ENCODE measurements at places on chromosomes 3 and 15. TPM values are rescaled to one million over a fixed set of nuclear protein-coding genes. Genes with fewer than 3 reads are reported as not detected.

- no peak for DNase-seq
Measured at GRCh38 chr3:150177673-150178381, 207.1 kb upstream of the PFN2 start.

- DNase-seq: no peak
Measured at GRCh38 chr3:36796161-36796560, 31.8 kb upstream of the DCLK3 start.

DNA sequence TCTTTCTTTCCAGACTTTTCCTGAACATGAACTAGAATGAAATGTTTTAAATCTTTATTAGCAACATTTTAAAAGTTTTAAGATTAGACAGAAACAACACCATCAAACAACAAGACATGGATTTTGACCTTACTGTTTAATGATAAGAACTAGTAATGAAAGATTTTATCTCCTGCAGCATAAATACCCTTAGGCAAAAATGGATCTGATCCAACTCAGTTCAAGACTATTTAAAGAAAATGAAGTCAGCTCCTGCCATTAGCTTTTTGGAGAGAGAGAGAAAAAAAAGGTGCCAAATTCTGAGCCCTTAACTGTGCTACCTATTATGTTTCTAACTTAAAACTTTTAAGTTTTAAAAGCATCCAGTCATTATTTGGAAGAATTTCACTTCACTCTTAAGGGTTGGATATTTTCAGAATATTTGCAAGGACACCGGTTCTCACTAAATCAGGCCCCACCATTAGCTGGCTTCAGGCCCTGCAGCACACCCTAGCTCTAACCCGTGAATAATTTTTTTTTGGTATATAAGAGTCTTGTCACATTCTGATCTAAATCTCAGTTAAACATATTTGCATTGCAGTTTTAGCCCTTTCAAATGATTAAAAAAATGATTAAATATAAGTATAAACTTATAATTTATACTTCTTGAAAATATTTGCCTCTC is 60.0 kb downstream of the NR1I2 start:
- no peak for DNase-seq

GRCh38 chr3:42183991-42184632 is 81.9 kb downstream of the CCK start:
- DNase-seq: no peak

DLEC1 gene
- total RNA-seq: 0.24 TPM

PYGO1 gene
- total RNA-seq: 14.9 TPM

VEPH1 gene
- 11.6 TPM for total RNA-seq

LYZL4 gene
- total RNA-seq: not detected
